AML-193 (cell line): ENCODE measurements at places on chromosomes 7 and 10.

DNA sequence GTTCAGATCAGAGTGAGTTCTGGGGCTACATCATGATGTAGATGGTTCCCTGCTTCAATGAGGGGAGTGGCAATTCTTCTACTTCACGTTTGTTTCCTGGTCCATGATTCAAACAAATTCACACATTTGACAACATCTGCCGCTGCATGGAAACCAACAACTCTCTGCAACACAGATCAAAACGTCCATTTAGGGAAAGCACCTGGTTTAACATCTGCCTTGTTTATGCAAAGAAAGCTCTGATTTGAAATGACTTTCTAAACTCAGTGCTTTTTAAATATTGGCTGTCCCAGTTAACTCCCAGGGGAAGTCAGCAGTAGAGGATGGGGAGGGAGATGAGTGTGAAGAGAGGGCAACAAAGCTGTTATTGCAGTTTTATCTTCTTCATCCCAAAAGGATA is 93.8 kb downstream of the GAD2 start:
- no peak for DNase-seq

DNA sequence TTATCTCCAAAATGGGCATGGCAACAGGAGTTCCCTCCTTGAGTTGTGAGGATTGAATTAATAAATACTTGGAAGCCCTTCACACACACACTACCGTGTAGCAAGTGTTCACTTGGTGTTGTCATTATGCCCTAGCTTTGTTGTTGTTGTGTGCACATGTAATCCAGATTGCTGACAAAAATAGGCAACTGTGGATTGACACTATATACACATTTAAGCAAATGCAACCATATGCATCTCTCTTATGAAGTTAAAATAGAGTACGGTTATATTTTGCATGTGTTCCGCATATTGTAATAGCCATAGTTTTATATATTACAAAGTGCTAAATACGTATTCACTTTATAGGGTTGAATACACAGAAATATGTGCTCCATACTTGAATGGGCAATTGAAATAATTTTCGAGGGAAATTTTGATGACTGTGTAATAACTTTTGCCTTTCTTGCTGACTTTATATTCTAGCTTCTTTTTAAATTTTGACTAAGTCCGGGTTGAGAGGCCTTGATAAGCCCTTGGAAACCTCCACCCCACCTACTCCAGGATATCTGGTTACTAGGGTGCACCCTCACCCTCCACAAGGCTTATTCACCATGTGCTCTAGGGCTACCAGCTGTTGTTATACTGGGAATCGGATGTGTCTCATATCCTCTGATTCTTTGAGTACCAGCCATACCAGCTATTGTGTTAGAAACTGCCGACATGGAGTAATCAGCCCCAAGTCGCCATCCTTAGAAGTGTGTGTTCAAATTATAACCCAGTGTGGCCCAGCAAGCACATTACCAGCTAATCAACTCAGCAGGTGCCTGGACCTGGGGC is 265.0 kb downstream of the CAMK1D start:
- no peak for DNase-seq

GRCh38 chr10:10803278-10803677 is 214.4 kb upstream of the CELF2 start:
- DNase-seq = no peak

GRCh38 chr10:21003240-21003822 is 106.2 kb upstream of the NEBL start:
- DNase-seq = no peak

GRCh38 chr10:109203646-109204353 is 719.5 kb downstream of the XPNPEP1 start:
- no peak for DNase-seq

GRCh38 chr10:84945791-84946190 is 617.4 kb downstream of the CCSER2 start:
- DNase-seq = no peak

GRCh38 chr10:112366992-112367391 is 6.9 kb upstream of the ACSL5 start:
- no peak for DNase-seq
